ENCODE measurements at places on chromosomes 2 and 18.

GRCh38 chr2:36820942-36821605 lies 124.6 kb downstream of the VIT start:
- DNase-seq = no peak

DNA sequence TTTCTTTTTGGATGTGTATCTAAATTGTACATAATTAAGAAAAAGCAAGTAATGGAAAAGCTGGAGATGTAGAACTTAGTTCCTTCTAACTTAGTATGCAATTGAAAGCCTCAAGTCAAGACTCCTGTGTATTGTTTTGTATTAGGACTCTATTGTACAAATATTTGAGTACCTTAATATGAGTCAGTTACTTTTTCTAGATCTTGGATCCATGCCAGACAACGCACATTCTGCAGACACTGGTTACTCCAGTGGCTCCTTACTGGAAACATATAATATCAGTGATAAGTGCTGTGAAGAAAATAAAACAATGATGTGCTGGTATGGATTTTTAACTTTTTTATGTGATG lies 1.5 kb downstream of the SLC39A10 start:
- no peak for DNase-seq

GRCh38 chr18:76487782-76488181 lies 7.3 kb downstream of the ZNF516 start:
- no peak for DNase-seq

DNA sequence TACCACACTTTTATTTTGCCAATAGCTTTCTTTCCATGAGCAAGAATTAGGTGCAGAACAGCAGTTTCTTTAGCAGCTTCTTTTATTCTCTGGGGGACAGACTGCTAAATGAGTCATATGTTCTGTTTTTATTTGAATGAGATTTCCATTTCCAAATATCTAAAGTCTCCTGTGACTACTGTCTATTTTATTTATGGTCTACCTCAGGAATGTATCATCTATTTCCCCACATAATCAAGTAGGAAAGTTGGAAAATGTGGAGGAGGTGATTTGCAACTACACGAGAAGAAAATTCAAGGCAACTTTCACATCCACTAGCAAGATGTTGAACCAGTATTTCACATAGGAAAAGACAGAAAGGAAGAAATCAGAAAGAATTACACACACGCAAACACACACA lies 139.9 kb upstream of the MEX3C start:
- DNase-seq = no peak

- DNase-seq = no peak
Measured at GRCh38 chr2:34229998-34230397, 630.9 kb upstream of the FAM98A start.

- DNase-seq = no peak
Measured at GRCh38 chr2:3902131-3902530, 198.8 kb downstream of the DCDC2C start.

DNA sequence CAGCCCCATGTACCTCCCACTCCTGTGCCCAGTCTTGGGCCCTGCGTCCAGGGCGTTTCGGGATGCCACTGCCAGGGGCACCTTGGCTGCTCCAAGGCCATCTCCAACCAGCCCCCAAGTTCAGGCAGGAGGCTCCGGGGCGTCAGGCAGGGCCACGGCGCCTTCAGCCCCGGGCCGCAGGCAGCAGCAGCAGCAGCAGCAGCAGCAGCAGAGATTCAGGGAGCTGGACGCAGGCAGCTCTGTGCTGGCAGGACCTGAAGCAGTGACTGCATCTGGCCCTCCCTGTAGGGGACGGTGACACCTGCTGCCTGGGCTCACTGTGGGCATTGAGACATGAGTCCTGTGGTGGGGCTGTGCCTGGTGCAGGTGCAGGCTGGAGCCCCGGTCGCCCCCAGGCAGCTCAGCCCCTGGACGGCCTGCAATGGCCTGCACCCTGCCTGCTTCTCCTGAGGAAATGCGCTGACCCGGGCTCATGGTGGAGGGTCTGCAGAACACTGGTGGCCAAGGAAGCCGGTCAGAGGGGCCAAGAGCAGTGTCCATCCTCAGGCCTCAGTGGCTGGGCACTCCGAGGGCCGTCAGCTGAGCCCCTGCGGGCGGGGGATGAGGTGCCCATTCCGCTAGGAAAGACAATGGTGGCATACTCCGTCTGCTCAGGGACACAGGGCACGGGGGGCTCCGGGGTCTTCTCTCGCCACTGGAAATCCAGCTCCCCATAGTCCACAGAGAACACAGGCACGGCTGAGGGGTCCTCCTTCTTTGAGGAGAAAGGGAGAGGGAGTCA lies 8.0 kb downstream of the PDCD1 start:
- no peak for DNase-seq

DNA sequence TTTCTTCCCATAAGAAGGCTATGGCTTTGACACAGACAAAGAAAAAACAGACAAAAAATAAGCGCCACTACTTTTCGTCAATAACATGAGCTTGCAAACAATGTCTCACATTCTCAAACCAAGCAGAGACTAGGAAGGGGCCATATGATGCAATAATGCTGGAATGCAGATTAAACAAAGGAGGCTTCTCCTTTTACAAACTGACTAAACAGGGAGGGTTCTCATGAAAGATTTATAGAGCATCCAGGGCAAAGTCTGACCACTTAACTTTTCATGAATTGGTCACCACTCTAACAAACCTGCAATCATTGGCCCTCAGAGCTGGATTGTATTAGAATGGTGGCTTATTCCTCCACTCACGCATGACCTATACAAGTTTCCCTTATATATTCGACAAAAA lies 663.3 kb upstream of the CHAC2 start:
- DNase-seq = no peak

DNA sequence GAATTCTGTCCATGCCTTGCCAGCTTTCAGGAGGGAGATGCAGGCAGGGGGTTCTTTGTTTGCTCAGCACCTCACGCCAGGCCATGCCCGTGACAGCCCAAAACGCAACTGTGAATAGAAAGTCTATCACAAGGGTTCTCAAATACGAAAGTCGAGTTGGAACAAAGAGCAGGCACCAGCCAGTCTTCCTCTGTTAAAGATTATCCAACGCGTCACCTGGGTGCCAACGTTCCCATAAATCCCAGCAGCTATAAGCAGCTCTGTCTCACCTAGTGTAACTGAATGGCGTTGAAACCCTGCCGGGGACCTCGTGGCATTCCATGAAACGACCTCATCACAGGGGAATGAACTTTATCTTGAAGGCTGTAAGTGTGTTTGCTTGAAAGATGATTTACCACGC lies 84.8 kb upstream of the GATA6 start:
- DNase-seq = no peak

- DNase-seq = no peak
Measured at GRCh38 chr2:39606585-39606984, 59.1 kb upstream of the TMEM178A start.

GRCh38 chr18:27227721-27228120 lies 42.6 kb upstream of the CHST9 start:
- DNase-seq = no peak

DNA sequence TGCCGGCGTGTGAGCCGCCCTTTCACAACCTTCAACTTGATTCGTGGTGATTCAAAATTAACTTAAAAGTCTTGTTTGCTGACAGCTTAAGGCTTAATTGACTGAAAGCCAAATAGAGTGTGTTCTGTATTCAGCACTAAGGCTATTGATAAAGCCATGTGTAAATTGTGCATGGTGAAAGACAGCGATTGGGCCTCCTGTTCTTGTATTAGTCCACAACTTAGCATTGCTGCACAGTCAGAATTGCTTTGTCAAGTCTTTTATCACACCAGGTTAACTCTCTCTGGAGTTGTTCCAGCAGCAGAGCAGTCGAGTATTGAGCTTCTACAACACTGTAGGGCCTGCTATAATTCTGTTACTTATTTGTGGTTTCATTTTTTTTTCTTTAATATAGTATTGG lies 210.1 kb downstream of the WDR7 start:
- no peak for DNase-seq

GRCh38 chr18:52343138-52343537 lies 3.1 kb downstream of the DCC start:
- DNase-seq = no peak

DNA sequence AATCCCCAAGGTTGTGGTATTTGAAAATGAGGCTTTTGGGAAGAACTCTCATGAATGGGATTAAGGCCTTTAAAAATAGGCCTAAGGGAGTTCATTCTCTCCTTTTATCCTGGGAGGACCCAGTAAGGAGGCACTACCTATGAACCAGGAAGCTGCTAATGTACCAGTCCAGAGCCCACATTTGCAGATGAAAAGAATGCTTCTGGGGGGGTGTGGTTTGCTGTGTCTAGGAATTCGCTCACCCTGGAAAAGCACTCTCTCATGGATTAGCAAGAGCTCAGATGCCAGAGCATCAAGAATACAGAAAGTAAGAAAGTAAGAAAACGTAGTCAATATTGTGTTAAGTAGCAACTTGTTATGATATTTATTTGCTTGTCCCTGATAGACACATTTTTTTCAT lies 785.7 kb upstream of the GYPC start:
- DNase-seq = no peak

DNA sequence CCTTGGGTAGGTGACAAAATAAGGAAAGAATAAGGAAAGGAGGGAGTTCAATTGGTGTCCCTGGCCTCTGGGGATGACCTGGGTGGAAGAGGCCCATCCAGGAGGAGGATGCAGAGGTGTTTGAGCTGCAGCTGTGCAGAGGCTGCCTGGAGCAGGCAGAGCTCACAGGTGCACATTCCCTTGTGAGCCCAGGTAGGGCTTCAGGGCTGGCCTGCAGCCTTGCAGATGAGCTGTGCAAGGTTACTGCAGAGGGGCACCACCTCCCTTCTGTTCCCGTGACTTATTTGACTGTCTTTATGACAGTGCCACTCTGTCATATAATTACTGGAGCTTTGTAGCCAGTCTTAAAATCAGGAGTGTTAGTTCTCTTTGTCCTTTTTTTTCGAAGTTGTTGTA lies 263.2 kb upstream of the HS6ST1 start:
- no peak for DNase-seq

- no peak for DNase-seq
Measured at GRCh38 chr18:58067601-58068000, 23.6 kb downstream of the NEDD4L start.

DNA sequence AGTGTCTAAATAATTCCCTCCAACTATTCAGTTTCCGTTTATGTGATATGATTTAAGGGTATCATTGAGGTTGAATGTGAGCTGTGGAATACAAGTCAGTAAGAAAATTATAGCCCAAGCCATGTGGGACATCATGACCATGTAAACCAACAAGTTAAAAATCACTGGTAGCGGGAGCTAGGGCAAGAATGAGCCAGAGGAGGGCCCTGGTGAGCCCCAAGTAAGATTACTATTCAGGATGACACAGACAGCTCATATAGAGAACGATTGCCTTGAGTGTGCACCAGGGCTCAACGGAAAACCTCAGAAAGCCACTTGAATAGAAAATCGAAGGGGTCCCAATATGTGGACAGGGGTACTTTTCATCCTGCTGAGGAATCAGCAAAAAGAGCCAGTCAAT lies 87.8 kb upstream of the RBMS1 start:
- no peak for DNase-seq

DNA sequence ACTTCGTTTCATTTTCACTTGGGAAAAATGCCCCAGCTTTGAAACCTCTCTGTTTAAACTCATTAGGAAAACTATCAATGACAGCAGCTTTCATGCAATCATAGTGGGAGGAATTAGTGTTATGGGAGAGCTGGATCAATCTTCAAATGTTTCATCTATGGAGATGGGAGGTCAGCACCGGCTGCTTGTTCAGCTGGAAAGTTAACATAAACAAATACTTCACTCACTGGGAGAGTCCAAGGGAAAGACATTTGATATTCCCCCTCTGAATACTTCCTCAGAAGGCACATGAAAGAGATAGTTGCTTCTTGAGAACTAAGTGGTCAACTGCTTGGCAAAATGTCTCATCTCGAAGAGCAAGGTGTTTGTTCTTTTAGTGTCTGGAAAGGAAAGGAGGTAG lies 7.3 kb downstream of the LYPD1 start:
- no peak for DNase-seq

All from naive thymus-derived CD8-positive, alpha-beta T cell (primary cell).